NCI-H526 (cell line): ENCODE measurements at places on chromosomes 12 and 14.
A peak's percentile ranks its signal among the peaks of the same experiment; 100 is the strongest.

DNA sequence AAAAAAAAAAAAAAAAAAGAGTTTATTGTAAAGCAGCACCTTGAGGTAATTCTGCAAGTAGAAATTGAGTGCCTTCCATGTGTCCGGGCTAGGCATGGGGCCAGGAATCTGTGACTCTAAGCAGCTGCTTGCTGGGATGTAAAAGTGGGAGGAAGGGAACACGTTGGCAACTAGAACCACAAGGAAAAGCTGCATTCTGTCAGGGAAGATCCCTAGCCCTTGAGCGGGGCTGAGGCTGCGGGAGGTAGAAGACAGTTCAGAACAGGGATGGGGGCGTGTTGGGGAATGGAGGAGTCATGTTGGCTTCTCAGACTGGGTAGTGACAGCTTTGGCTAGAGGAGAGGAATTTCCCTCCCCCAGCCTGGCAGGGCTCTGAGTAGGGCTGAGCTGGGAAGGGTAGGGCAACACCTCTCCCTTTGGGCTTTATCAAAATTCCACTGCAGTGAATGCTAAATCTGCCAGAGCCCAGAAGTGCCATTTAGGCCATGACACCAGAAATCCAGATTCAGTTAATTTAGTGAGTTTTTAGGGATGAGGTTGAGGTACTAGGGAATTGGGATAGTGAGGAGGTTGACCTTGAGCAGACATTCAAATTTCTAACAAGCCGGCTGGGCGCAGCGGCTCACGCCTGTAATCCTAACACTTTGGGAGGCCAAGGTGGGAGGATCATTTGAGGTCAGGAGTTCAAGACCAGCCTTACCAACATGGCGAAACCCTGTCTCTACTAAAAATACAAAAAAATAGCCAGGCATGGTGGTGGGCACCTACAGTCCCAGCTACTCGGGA, 3.4 kb upstream of the TRAFD1 start:
- DNase-seq: no peak

GRCh38 chr12:57620936-57621496, 9.8 kb downstream of the ARHGEF25 start:
- no peak for DNase-seq

- DNase-seq: no peak
These were observed 30.3 kb upstream of the STRAP start for GRCh38 chr12:15851919-15852318.

GRCh38 chr12:11870041-11870451, 200.7 kb upstream of the BCL2L14 start:
- peak; percentile 83 for DNase-seq

GRCh38 chr12:108805136-108805535, 52.2 kb downstream of the SSH1 start:
- no peak for DNase-seq

GRCh38 chr14:100536121-100536510, 51.1 kb downstream of the BEGAIN start:
- DNase-seq: no peak

GRCh38 chr14:61113561-61114225, 132.6 kb downstream of the SLC38A6 start:
- no peak for DNase-seq

DNA sequence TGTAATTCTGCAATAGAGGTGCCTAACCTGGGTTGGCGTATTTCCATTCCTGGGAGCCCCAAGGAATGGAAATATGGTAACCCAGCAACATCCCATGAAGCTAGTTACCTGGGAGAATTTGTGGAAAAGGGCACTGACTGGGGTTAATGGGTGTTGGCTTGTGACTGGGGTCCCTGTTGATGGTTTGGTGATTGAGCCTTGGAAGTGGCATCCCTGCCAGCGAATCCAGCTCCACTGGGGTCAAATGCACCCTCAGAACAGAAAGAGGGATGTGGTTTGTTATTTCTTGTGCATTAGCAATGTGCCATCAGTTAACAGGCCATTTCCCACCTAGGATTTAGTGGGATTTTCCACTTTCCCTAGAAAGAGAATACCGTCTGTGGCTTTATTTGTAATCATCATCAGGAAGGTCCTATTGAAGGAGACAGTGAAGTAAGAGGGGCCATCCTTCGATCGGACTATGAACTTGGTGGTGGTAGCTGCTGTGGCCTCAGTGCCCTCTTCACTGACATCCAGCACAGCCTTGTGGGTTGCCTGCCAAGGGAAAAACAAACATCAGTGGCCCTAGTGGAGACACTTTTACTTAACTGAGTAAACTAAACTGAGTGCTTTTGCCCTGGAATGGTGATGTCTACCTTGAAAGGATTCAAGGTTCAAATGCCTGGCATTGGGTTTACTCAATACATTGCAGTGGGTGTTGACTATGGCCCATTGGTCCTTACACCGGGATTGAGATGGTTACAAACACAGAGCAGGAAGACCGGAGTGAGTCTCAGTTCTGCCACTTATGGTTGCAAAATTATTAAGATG, 10.4 kb upstream of the SERPINA11 start:
- DNase-seq: no peak

DNA sequence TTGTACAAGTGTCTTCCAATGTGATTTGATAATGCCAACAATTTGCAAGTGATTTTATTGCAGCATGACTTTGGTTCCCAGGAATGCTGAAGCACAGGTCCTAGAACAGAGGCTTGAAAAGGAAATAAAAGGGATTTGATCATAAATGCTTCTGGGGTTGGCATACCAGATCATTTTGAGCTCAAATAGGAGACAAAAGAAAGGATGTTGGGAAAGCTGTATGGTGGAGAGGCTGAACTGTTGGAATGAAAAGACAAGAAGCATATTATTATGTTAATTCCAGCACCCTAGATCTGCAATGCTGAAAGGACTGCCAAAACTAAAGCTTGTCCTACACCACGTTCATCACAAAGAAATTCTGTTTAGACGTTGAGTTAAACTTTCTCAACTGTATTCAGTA, 143.1 kb downstream of the BICD1 start:
- no peak for DNase-seq

GRCh38 chr12:123076604-123077297, 74.1 kb downstream of the PITPNM2 start:
- no peak for DNase-seq

DNA sequence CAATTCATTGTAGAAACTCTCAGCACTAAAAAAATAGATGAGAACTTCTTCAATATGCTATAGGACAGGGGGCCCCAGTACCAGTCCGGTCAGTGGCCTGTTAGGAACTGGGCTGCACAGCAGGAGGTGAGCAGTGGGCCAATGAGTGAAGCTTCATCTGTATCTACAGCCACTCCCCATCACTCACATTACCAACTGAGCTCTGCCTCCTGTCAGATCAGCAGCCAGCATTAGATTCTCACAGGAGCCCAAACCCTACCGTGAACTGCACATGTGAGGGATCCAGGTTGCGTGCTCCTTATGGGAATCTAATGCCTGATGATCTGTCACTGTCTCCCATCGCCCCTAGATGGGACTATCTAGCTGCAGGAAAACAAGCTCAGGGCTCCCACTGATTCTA, 15.7 kb upstream of the ANO2 start:
- no peak for DNase-seq

DNA sequence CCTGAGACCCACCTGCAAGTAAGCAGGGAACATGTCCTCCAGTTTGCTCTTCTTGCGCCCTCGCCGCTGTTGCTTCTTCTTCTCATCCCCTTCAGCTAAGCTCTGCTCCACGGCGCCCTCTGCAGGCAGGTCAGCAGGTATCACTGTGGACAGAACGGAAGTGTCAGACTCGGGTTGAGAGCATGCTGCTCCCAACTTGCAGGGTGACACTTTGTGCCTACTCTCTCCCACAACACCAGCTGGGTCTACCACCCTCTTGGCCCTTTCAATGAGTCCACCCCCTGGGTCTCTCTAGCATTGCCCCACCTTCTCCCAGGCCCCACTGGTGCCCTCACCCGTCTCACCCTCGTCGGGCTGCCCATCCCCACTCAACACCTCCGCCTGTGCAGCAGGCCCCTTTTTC, 16.7 kb downstream of the KMT2D start:
- no peak for DNase-seq

DNA sequence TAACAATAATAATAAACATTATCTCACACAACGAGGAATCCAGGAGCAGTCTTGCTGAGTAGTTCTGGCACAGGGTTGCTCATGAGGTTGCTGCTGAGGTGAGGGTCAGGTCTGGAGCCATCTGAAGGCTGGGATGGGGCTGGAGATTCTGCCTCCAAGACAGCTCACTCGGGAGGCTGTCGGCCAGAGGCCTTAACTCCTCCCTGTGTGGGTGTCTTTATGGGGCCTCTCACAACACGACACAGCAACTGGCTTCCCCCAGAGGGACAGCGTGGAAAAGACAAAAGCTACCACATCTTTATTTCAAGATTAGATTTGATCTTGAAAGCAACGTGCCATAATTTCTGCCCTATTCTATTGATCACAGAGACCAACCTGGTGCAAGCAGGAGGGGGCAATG, 7.2 kb upstream of the CD4 start:
- no peak for DNase-seq

- DNase-seq: no peak
These were observed 413.4 kb upstream of the TBX3 start for GRCh38 chr12:115097416-115097815.

GRCh38 chr12:131105736-131106348, 152.1 kb downstream of the ADGRD1 start:
- no peak for DNase-seq

DNA sequence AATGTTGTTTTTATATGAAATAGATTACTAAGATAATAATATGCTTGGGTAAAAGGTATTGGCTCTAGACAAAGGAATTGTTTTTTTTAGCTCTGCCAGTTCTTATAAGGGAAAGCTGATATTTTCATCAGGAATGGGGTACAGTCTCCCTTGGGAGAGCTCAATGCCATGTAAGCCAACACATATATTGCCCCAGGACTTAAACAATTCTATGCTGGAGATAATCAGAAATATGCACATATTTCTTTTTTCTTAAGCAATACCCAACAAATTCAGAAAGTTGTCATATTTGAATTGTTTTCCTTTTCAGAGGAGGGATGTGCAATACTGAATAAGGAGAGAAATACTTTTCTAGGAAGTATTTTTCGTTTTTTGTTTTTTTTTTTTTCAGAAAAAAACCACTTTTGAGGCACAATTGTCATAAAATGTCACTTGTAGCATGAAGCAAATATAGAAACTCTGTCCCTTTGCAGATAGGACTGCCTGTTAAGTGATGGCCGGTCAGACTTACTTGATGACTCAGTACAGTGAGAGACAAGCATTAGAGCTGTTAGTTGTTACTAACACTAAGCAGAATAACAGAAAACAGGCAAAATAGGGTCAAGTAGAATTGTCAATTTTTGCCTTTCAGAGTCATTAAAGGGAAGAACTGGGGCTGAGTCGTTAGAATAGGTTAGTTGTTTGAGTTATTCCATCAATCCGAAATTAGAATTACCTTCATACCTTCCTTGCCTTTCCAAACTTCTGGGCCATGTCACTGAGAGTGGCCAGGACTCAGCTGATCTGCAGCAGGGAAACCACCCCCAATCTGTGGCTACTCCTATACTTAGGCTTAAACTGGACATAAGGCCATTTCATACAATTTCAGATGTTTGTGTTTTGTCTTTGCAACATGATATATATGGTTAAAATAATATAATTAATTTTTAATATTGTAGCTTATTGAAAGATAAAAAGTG, 168.1 kb downstream of the SLC38A4 start:
- no peak for DNase-seq

- no peak for DNase-seq
These were observed 22.8 kb upstream of the GALNT16 start for GRCh38 chr14:69237142-69237541.

- no peak for DNase-seq
These were observed 483.8 kb downstream of the NOVA1 start for GRCh38 chr14:26113911-26114640.

DNA sequence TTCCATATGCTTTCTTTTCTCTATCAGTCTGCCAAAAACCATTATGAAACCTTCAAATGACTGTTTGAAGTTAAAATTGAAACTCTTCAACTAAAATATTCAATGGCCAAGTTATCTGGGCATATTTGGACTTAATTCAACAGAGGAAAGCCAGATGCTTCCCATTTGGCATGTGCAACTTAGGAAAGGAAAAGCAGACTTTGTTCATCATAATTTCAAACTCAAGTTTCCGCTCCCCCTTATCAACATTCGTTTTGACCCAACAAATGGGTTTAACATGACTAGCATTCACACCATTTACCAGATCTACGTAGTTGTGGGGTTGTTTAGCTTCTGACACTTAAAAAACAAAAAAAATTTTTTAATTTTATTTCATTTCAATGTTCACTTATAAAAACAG, 75.7 kb downstream of the PLEKHG7 start:
- no peak for DNase-seq

DNA sequence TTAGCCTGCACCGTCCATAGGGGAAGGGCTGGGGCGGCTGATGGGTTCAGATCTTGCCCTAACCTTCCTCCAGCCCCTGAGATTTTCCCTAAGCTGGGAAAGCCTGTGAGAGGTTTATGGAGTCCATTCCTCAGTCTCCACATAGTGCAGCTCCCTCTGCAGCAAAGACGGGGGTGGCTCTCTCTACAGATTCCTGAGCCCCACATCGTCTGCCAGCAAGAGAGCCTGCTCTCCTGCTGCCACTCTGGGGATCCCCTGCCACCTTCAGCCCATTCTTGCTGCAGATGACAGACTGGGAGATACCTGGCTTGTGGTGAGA, 3.1 kb downstream of the SMIM41 start:
- no peak for DNase-seq

- no peak for DNase-seq
These were observed 1.9 kb downstream of the MYO1A start for GRCh38 chr12:57047981-57048380.

- DNase-seq: peak; percentile 59
These were observed 10.3 kb downstream of the TBPL2 start for GRCh38 chr14:55430024-55430690.

DNA sequence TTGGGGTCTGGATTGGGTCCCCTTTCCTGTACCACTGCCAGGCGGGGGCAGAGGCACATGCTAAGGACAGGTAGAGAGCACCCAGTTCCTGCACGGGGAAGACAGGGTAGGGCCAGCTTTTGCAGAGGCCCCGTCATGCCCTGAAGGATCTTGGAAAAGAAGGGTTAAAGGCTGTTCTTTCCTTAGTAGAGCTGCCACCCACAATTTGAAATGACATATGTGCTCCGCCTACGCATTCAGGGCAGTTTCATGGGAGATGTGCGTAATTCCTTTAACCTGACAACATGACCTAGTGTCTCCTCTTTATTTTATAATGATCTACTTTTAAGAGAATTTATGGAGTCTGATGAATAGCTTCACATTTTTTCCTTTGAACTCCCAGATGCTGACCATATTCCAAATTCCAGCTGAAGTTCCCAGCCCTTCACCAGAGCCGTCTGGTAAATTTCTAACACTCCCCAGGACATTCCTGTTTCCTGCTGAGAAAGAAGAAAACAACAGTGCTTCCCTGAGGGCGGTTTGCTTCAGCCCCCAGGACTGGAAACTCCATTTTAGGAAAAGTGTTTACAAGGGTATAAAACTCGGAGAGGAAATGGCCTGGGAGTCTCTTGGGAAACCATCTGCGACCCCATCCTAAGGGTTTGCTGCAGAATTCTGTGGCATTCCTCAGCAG, 58.9 kb upstream of the PLEKHG3 start:
- DNase-seq: no peak

DNA sequence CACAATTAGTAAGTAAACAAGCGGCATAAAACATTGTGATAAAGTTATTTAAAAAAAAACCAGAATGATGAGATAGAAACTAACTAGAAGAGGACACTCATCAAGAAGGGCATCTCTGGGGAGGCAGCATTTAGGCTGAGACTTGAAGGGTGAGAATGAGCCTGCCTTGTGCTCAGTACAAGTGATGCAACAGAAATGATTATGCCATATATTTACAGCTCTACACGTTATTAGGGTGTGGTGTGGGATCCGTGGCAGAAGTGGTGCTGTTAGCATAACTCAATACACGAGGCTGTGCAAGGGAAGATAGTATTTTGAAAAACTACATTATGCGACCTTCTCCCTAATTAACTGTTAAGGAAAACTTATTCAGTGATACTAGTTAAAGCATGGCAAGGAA, 178.5 kb upstream of the ATF7IP start:
- DNase-seq: no peak
